ENCODE measurements at places on chromosomes 11 and 22.
A peak's percentile ranks its signal among the peaks of the same experiment; 100 is the strongest.

GRCh38 chr22:21951931-21952465 lies 650 bp downstream of the PPM1F start:
- no peak for DNase-seq

GRCh38 chr11:76621466-76621865 lies 49.1 kb downstream of the LRRC32 start:
- DNase-seq = no peak

- no peak for DNase-seq
Observed at GRCh38 chr11:62393735-62394134, 25.1 kb upstream of the SCGB1A1 start.

DNA sequence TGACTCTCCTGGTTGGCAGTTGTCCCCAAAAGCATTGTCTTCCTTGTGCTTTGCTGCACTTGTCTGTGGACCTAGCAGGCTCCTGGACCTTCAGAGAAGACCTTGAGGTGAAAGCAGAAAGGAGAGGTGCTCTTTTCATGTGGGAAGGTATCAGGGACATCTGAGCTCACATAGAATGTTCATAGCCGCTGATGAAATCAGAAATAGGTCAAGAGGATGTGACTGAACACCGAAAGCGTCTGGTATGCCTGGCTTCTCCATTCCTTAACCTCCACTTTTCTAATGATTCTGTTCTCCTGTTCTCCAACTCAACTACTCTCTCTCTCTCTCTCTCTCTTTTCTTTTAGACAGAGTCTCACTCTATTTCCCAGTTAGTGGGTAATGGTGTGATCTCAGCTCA lies 6.2 kb upstream of the CUL5 start:
- no peak for DNase-seq

DNA sequence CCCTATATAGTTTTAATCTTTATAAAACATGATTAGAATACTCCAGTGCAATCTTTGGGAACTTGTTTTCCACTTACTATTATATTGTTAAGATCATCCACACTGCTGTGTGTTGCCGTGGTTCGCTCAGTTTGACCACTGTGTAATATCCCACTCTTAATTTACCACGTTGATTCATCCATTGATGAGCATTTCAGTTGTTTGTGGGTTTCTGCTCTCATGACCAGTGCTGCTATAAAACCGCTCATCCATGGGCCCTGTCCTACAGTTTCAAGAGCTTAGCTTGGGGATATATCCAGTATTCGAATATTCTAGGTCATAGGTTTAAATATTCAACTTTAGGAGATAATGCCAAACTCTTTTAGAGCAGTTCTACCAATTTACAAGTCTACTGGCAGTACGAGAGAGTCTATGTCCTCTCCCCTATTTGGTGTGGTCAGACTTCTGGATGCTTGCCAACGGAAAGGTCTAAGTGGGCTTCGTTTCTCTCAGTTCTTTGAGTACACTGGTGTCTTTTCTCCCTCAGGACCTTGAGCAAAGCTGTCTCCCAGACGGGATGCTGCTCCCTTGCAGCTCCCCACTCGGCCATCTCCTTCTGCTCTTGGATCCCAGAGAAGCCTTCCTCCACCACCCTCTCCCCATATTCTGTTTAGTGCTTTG lies 94.9 kb upstream of the ALX4 start:
- no peak for DNase-seq

DNA sequence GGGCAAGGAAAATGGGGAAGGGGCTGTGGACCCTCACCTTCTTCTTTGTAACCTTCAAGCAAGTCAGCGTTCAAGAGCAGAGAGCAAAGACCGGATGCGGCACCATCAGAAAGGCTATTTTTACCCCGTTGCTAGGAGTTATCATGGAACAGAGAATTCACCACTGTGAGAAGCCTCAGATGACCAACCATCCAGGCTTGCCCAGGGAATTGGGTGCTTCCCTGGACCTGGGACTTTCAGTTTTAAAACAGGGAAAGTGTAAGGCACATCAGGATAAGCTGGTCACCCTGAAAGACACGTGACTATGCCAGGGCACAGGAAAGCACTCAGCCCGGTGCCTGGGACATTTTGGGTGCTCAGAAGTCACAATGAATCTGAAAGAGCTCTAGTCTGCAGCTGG lies 10.4 kb downstream of the GALNT18 start:
- no peak for DNase-seq

GRCh38 chr11:134762248-134763029 lies 350.4 kb upstream of the B3GAT1 start:
- no peak for DNase-seq

- peak; percentile 24 for DNase-seq
Observed at GRCh38 chr11:96464700-96465307, 75.0 kb downstream of the JRKL start.

- no peak for DNase-seq
Observed at GRCh38 chr11:31860391-31860790, 49.3 kb upstream of the PAX6 start.

GRCh38 chr11:14136561-14136960 lies 174.0 kb downstream of the SPON1 start:
- DNase-seq = no peak

DNA sequence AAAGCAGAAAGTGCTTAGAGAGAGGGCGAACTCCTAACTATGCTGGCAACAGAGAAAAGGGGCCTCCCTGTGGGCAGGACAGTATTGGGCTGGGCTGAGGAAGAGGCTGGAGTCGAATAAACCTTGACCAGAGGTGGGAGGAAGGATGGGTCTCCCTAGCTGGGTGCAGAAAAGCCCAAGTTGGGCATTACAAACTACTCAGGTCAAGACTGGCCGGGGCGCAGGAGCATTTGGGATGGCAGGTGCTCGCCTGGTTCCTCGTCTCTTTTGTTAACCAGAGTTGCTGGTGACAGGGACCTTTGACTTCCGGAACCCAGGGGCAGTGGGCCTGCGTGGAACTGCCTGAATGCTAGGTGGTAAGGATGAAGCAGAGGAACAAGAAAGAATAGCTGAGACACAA lies 80.3 kb upstream of the SHISAL1 start:
- DNase-seq = no peak

DNA sequence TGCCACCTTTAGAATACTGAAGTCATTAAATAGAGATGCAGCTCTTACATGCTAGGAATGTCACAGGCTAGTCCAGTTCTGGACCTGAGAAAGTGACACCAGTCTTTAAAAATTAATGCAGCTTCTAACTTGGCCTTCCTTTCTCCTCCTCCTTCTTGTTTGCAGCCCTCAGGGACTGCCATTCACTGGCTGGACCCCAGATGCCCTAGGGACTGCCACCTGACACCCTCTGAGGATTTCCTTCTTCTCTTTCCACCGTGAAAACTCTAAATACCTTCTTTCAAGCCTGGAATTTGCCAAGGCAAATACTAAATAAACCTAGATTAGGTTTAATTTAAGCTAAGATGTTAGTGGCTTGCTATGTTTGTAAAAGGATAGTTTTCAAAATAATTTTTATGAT lies 78.4 kb downstream of the MUC15 start:
- no peak for DNase-seq

DNA sequence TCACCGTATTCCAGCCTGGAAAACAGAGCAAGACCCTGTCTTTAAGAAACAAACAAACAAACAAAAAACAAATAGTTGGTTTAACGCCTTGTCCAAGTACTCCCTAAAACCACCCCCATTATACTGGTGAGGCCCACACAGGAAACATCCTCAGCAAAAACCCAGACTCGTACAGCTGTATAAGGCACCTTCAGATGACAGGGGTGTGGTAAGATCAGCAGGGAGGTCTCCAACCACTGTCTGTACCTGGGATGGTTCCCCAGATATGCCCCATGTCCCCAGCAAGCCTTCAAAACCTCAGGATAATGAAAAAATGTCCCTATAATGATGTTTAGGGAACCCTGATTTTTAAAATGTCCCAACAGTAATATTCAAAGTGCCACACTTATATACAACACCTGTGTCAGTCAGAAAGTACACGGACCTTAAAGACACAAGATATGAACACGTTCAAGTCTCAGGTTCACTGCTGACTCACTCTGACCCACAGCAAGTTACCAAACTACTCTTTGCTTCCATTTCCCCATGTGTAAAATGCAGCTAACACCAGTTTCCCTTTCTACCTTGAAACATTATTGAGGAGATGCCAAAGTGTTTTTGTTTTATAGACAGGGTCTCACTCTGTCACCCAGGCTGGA lies 9.3 kb downstream of the SF3A1 start:
- no peak for DNase-seq

DNA sequence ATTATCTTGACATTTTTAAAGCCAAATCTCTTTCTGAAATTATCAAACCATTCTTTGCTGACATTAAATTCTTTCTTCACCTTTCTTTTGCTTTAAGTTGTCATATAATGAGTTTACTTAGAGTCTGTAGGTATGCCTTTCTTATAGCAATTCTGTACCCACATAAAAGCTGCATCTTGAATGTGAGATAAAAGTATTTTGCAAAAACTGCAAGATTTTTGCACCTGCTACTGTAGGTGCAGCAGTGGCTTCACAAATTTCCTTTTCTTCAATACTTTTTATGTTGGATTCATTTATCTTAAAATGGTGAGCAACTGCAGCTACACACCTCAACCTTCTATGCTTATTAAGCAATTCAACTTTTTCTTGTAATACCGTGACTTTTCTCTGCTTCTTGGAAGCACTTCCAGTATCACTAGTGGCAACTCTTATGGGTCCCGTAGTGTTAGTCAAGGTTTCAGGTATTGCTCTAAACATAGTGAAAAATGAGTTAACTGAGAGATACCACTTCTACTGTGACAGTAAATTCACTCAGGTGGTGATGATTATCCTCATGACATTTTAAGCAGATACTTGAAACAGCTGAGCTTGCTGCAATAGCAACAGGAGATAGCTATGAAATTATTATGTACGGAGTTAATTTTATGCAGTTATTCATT lies 18.8 kb downstream of the ZFP91 start:
- no peak for DNase-seq

- DNase-seq = no peak
Observed at GRCh38 chr22:23466351-23466750, 113.7 kb downstream of the IGLL1 start.

GRCh38 chr22:40076702-40077645 lies 82.2 kb downstream of the FAM83F start:
- no peak for DNase-seq

DNA sequence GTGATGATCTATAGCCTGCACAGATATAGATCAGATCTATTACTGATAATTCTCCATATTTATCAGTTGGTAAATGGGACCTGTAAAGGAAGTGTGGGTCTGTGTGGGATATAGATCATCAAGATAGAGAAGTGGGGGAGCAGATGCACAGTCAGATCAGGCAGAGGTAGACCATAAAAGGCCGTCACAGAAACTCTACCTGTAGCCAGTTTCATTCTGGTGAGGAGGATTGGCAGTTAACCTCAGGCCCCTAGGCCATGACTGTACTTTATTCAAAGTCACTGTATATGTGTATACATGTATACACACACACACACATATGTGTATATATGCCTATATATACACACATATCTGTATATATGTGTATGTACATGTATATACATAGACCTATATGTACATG lies 69.1 kb downstream of the ADM start:
- DNase-seq = no peak

DNA sequence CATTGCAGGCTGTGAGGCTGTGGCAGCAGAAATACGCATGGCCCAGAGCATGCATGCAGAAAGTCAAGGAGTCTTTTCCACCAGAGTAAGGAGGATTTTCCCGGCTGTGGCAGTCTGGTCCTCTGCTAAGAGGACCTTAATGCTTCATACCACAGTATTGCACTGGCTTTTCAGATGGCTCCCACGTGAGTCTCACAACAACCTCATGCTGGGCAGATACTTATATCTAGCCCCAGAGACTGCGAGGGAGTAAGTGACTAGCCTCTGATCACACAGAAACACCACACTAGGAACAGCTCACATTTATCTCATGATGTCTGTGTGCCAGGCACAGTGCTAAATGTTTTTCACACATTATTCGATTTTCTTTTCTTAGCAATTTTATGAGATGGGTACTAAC lies 8.0 kb downstream of the CRY2 start:
- DNase-seq = no peak

GRCh38 chr11:119027561-119028345 lies 2.9 kb downstream of the SLC37A4 start:
- DNase-seq = no peak

DNA sequence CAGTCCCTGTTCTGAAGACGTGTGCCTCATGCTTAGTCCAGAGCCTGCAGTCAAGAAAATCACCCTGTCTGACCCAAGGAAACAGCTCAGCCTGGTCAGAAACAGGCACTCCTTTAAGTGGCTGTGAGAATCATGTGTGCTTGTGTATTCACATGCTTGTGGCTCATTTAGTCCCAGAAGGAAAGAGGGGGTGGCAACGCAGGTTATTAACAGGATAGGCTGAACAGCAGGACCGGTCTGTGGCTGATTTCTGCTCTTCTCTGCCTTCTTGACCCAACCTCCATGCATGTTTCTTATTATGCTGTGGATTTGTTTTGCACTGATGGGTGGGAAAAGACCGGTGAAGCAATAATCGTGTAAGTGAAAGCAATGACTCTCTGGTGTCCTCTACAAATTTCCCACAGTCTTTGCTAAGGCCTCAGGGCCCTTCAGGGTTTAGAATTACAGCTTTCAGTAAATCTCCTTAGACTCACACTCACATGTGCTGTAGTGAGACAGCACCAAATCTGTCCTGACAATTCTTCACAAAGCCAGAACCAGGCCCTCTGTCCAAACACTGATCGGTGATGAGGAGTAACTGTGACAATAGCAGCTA lies 288.1 kb downstream of the ETS1 start:
- DNase-seq = no peak

- no peak for DNase-seq
Observed at GRCh38 chr11:2260491-2261364, 9.7 kb downstream of the ASCL2 start.

- no peak for DNase-seq
Observed at GRCh38 chr22:46357711-46358520, 22.4 kb downstream of the TRMU start.

DNA sequence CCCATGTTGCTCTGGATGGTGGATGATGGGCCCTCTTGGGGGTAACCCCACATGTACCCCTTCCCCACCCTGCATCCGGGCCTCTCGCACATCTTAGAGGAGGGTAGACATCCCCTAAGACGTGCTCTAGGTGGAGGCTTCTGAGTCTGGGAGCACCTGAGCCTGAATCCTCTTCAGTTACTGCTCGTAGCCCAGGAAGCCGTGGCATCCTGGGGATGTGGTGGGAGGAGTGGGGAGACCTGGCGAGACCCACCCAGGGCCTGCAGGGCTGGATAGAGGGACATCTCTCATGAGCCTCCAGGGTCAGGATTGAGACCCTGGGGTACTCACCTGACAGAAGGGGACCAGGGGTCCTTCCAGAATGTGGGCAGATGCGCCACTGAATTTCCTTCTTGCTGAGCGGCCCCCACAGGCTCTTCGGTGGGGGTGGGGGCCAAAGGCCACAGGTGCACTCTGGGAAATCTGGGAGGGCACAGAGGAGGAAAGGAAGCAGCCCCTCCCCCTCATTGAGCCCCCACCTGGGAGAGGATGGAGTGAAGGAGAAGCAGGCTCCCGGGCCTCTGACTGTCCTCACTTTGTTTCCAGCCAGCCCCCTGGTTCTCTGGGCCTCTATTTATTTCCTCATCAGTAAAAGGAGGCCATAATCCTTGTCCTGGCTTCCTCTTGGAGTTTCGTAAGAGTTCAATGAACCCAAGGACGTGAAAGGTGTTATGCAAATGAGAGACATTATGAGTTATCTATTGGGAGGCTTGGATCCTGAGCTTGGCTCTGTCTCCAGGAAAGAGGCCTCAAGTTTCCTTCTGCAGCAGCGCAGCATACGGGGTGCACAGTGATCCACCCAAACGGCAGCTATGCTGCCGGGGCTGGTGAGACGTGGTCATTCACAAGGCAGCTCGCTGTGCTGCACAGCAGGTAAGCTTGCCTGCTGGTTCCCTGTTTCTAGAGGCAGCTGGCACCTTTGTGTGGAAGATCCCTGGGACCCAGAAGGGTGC lies 31.2 kb downstream of the KCNJ4 start:
- no peak for DNase-seq

All from GM12864 (cell line).